ENCODE measurements at places on chromosomes 3 and 15.

DNA sequence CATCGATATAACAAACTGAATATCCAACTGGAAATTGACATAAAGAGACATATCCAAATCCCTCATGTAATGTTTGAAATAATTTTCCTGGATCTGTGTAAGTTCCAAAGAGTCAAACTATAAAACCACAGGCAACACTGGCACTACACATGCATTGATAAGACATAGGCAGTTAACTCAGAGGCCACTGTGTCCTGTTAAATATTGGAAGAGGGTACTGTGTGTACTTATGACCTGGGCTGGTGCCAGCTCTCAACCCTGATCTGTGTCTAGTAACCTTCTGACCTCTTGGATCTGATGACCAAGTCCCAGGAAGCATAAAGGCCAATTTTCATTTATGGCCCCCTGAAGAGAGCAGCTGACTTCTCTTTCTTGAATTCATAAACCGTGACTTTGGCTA, 4.5 kb downstream of the NR1I2 start:
- DNase-seq: no peak

DNA sequence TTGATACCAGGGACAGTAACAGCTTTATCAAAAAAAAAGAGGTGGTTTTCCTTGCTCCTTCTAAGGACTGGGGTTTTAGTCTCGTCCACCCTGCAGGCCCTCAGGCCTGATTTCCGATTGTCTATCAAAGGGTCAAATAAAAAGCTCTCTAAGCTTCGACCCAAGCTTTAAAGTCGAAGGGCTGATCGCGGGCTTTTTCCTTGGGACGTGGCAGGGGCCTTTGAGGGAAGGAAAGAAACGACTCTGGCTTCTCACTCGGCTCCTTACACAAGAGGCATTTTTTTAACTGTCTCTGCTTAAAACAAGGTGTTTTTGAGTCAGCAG, 354 bp upstream of the KLHL24 start:
- no peak for DNase-seq

- DNase-seq: peak; percentile 53
Observed at GRCh38 chr3:159852821-159853505, 135.7 kb upstream of the IL12A start.

- no peak for DNase-seq
Observed at GRCh38 chr3:10226293-10226692, 22.0 kb upstream of the TATDN2 start.

DNA sequence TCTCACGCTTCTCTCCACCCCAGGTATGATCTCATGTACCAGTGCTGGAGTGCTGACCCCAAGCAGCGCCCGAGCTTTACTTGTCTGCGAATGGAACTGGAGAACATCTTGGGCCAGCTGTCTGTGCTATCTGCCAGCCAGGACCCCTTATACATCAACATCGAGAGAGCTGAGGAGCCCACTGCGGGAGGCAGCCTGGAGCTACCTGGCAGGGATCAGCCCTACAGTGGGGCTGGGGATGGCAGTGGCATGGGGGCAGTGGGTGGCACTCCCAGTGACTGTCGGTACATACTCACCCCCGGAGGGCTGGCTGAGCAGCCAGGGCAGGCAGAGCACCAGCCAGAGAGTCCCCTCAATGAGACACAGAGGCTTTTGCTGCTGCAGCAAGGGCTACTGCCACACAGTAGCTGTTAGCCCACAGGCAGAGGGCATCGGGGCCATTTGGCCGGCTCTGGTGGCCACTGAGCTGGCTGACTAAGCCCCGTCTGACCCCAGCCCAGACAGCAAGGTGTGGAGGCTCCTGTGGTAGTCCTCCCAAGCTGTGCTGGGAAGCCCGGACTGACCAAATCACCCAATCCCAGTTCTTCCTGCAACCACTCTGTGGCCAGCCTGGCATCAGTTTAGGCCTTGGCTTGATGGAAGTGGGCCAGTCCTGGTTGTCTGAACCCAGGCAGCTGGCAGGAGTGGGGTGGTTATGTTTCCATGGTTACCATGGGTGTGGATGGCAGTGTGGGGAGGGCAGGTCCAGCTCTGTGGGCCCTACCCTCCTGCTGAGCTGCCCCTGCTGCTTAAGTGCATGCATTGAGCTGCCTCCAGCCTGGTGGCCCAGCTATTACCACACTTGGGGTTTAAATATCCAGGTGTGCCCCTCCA, 19.1 kb downstream of the TYRO3 start:
- DNase-seq: no peak

DNA sequence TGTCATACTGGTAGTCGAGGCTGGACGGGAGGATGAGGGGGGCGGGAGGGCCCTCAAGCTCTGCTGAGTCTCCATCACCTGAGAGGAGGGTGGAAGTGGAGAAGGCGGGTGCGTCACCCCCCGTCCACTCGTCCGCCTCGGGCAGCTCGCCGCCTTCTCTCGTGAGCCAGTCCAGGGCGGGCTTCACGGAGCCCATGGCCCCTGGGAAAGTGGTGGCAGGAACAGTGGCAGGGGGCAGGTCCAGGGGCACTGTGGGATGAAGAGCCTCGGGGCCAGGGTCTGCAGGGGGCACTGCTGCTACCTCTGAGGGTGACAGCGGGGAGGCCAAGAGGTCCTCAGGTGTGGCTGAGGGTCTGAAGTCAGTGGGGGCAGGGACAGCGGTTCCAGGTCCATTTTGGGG, 10.3 kb downstream of the PLXNB1 start:
- no peak for DNase-seq

GRCh38 chr3:99666201-99666600, 27.8 kb downstream of the COL8A1 start:
- DNase-seq: no peak

DNA sequence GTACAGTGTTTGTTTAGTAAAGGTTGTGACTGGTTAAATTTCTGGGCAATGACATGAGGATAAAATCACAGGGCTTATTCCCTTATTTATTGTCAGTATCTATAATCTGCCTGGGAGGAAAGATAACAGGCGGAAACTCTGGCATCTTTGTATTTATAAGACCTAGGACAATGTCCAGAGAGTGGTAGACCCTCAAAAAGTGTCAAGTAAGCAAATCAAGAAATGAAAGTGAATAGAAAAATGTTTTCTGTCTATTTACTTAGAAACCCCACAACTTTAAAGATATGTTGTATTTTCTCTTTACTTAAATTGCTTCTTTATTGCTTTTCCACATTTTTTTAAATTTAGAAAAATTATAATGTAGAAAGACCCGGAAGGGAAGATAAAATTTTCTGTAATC, 544.6 kb downstream of the EDEM1 start:
- DNase-seq: no peak

DNA sequence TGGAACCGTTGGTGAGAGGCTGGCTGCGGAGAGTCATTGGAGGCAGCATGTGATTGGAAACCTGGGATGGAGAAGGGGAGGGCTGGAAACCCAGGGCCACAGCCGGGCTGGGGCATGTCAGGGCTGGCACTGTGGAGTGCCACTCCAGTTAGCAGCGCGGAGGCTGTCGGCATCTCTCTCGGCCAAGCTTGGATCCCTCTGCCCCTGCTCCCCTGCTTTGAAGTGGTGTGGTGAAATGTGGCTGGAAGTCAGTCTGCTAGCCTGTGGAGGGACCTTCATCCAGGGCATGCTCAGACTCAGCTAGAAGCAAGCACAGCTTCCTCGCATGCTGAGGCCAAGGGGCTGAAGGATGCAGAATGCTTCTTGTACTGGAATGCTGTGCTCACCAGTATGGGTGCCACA, 13.5 kb downstream of the SLCO3A1 start:
- peak; percentile 34 for DNase-seq

- no peak for DNase-seq
Observed at GRCh38 chr3:142802891-142803290, 79.1 kb downstream of the TRPC1 start.

GRCh38 chr3:62114763-62115162, 258.6 kb downstream of the FEZF2 start:
- DNase-seq: no peak

DNA sequence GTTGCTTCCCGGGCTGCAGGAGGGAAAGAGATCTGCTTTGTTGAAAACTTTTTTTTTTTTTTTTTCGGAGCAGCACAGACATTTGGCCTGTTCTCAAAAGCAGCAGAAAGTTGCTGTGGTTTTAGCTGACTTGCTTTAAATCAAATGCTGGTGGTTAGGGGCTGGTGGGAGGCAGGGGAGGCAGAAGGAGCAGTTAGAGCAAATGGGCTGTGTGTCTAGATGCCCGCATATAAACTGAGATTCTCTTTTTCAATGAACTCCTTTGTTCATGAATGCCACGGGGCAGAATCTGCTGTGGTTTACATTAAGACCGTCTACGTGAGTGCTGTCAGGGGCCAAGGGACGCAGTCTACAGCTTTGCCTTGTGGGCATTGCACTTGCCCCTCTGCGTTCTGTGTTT, 95.9 kb downstream of the FLNB start:
- no peak for DNase-seq

DNA sequence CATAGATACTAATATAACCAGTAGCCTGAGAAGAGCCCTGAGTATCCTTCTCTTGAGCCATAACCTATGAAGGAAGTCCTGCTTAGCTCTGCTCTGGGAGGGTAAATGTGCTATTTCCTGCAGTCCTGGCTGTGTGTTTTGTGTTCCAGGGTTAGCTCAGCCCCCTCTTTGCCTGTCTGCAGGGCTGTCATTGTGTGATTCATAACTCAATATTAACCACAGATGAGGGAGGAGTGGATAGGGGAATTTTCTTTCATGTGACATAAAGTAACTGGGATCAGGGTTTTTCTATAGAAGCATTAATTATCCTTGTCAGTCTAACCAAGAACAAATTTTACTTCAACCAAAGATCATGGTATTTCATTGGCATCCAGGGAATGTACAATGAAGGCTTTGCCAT, 183.3 kb upstream of the ZBTB20 start:
- peak; percentile 36 for DNase-seq

DNA sequence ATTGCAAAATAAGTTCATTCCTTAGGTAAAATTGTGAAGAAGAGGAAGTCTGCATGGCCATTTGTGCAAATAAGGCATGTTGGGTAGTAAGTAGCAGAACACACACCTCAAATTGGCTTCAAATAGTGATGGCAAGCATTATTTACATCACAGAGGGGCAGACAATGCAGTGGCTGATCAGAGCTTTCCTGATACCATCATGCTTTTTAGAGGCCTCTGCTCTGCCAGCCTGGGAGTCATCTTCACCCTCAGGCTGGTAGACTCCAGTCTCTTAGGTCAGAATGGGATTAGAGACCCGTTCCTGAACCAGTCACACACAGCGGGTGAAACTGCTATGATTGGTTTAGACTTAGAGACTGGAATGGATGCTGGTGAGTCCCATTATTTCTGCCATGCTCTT, 396.0 kb upstream of the MCTP2 start:
- DNase-seq: no peak

DNA sequence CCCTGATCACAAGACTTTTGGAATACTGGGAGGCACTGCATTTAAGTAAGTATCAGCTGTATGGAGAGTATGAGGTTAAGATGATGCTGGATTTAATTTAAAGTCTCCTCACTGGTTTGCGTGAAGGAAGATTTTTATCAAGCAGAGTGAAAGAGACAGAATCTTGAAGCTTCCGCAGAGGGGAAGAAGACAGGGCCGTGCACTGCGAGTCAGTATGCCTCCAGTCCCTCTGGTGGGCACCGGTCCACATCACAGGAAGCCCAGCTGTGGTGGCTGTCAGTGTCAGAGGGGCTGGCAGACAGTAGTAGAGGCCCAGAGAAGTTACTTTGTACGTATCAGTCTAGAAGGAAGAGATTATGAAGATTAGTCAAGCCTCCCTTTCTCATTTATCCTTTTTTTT, 379.0 kb upstream of the TPRG1 start:
- DNase-seq: peak; percentile 57

DNA sequence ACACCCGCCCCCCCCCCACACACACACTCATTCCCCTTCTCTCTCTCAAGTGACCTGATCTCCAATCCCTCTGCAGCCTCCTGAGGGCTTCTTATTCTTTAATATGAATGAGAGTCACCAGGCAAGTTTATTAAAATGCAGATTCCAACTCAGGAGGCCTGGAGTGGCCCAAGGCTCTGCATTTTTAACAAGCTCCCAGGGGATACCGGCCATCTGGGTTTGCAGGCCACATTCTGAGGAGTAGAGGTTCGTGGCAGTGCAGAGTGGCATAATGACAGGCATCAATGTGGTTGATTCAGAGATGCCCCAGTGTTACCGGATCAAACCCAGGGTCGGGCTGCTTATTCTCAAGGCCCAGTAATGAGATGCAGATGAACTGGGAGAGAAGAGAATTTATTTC, 18.9 kb downstream of the EIF1B start:
- no peak for DNase-seq

DNA sequence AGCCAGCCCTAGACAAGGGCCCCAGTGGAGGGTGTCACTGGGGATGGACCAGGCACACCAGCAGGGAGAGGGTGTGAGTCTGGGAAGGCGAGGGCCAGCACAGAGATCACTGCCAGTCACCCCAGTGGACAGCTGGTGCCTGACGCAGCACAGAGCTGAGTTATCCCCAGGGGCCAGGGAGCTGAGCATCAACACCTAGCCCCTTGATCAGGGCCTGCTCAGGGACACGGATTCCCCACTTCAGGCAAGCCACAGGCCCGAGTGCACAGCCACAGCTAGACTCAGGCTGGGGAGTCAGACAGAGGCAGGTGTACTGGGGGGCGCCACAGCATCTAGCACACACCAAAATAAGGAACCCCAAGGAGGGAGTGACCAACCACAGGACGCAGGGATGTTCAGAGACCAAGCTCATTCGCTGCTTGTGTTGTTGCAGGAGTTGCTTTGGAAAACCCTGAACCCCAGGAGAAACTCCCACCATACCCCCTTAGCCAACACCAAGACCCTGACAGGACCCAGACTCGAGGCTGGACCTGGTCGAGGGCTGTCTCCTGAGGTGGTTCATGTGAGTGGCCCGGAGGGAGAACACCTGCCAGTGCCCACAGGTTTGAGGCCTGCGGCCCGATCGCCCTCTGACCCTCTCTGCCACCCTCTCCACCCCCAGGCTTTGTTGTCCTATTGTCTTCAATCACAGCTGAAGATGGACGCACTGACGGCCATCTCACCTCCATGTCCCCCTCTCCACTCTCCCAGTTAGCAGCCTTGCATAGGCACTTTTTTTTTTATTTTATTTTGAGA, 146.8 kb downstream of the TPRA1 start:
- DNase-seq: no peak

- DNase-seq: no peak
Observed at GRCh38 chr15:67174864-67175573, 79.4 kb downstream of the AAGAB start.
